Activated CD4-positive, alpha-beta T cell treated with anti-CD3 and anti-CD28 coated beads, Interleukin-2, Interleukin-4, amounts not matched to agents 100 ng/mL and 50 ng/mL, durations not matched to agents 16 hours and 8 hours (primary cell): ENCODE measurements at places on chromosomes 12 and 14.

DNA sequence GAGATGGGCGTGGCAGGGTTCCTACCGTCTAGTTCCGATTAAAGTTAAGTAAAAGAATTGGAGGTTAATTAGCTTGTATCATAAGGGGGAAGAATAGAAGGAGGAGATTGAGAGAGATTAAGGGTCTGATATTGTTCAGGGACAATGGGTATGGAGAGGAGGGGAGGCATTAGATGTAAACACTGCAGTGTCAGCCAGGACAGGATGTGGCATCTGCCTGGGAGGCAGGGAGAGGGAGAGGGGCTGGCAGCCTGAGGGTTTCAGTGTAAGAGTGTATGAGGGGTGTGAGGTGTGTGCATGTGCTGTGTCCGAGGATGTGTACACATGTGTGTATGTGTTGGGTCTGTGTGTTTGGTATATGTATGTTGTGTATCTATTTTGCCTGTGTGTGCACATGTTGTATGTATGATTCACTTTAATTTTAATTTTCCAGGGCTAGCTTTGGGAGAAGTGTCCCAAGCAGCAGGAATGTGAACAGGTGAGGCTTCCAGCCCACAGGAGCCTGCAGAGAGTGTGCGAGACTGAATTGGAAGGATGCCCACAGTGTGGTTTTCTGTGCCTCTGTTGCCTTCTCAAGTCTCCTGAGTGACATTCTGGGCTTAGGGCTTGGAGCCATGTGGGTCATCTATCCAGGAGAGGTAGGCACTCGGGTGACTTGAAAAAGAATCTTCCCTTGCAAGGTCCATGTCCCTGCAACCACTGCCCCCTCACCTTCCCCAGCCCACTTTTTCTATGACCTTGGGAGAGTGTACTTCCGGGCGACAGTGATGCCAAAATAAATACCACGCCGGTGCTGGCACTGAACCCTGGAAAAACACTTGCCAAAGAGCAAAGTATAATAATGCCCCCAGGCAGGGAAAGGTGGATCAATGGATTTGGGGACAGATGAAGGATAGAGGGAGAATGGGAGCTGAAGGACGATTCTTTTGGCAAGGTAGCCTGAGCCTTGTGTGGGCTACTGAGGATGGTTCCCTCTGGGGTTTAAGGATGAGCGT, 36.8 kb upstream of the DCD start:
- no peak for DNase-seq

- no peak for DNase-seq
Observed at GRCh38 chr12:39441189-39441962, 1.5 kb downstream of the KIF21A start.

GRCh38 chr14:41167040-41167439, 439.6 kb upstream of the LRFN5 start:
- no peak for DNase-seq

DNA sequence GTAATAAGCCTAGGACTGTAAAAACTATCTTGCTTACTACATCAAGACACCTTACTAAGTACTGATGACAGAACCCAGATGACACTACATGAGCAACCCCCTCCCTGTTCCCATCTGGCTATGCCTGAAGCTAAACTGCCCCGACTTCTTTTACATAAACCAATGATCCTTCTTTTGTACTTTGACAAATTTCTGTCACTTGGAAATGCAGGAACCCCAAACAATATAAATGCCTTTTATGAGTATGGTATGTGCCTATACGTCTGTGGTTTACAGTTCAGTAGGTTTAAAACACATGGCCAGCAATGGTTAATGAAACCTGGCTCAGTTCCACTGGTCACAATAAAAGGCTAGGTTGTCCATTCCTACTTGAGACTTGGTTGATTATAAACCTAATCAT, 6.1 kb downstream of the SYCP3 start:
- DNase-seq, result no peak

- DNase-seq, result no peak
Observed at GRCh38 chr14:81416194-81416952, 16.2 kb upstream of the STON2 start.

DNA sequence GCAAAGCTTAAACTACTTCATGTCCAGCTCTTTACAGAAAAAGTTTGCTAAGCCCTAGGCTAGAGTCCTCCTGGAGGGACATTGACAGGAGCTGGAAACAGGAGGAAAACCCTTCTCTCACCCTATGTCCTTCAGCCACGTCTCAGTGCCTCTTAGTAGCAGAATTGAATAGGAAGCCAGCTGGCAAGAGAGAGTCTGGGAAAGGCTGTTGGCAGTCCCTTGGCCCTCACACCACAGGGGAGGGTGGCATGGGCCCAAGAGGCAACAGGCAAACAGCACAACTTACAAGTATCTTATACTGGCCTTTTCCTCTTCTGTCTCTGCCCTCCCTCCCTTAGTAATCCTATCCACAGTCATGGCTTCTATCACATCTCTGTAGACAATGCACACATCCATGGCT, 27.7 kb upstream of the DHRS2 start:
- DNase-seq, result no peak

DNA sequence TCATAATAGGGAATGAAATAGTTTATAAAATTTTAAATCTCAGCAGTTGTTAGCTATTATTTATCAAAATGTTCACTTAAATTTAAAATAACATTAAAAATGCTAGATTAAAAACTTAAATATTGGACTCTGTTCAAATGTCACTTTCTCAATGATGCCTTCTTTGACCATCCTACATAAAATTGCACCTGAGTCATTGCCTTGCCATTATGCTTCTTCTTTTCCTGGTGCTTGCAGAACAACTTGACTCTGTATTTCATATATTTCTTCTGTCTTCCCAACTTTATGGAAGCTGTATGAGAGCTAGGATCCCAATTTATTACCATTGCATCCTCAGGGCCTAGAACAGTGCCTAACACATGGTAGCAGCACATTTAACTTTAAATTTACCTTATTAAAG, 37.3 kb upstream of the CPM start:
- DNase-seq, result no peak
